Left lung (tissue), 14 donors: ENCODE measurements at places on chromosomes 4 and X. TPM values are rescaled to one million over a fixed set of nuclear protein-coding genes. Genes with fewer than 3 reads are reported as not detected.

The PF4V1 gene
- polyA plus RNA-seq = 0.90 TPM

The ALAS2 gene
- 56.9 TPM for polyA plus RNA-seq

The FAM9C gene
- 0.27 TPM for polyA plus RNA-seq

The BEX5 gene
- polyA plus RNA-seq = 2.8 TPM

DNA sequence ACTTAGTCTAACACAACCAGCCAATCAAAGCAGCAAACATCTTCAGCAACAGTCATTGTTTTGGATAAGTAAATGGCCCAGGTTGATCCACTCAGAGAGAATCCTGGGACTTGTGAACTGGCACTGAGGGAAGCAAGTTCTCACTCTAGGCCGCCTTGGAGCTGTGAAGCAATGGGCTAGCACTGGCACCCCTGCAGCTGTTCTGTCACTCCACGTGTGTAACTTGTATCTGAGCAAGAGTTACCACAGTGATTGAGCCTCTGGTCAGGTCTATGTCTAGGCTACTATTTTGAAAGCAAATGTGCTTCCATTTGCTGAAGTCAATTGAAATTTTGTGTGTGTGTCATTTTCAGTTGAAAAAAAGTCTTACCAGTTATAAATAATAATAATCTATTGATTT is 57.2 kb upstream of the HS3ST1 start:
- no peak for DNase-seq
- no peak overlapping the region for H3K27ac ChIP-seq
- H3K36me3 ChIP-seq = no peaks in the 10 kb centered on the region
- no peak overlapping the region for H3K4me3 ChIP-seq

DNA sequence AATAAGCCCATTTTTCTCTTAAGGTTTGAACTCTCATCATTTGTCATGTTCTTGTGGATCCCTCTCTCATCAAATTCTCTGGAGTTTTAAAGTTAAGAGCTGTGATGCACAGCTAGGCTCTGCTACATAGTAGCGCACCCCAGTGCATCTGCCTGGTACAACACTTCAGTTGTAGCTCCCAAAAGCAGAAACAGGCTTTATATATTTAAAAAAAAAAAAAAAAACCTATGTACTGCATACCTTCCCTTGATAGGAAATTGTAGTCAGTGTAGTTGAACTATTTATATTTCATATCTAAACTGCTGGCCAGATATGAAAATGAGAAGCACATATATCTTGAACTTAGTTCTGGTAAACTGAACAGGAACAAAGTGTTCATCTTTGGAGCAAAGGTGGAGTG is 131.4 kb downstream of the KLHL13 start:
- H3K4me3 ChIP-seq = no peak overlapping the region
- H3K4me1 ChIP-seq = no peaks in the 10 kb centered on the region
- no peak for DNase-seq
- no peak overlapping the region for H3K27ac ChIP-seq

DNA sequence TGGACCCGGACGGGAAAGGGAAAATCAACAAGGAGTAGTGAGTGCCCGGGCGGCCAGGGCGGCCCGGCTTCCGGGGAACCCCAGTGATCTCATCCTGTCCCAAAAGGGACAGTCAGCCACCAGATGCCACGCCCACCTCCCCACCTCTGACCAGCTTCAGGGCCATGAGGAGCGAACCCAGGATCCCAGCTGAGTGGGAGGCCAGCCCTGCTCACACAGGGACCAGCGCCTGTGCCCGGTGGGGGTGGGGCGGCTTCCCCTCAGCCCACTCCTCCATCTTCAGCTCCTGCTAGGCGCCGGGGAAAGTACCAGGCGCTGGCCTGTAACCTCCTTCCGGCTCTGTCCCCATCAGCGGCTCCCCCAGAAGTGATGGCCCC is 6.2 kb downstream of the MYL5 start:
- peak overlapping the region; percentile 27 for H3K4me3 ChIP-seq
- H3K27ac ChIP-seq = peak overlapping the region; percentile 33
- no peak for DNase-seq
- H3K36me3 ChIP-seq = no peaks in the 10 kb centered on the region

GRCh38 chr4:118012142-118012541 is 22.1 kb upstream of the NDST3 start:
- H3K27me3 ChIP-seq = no peaks in the 10 kb centered on the region
- DNase-seq = no peak
- no peak overlapping the region for H3K4me3 ChIP-seq
- no peaks in the 10 kb centered on the region for H3K4me1 ChIP-seq
- H3K27ac ChIP-seq = no peak overlapping the region

GRCh38 chrX:120457766-120458180 is 11.3 kb downstream of the LAMP2 start:
- H3K27ac ChIP-seq = peak overlapping the region; percentile 63
- peaks cover 16% of the 10 kb centered on the region for H3K36me3 ChIP-seq
- no peaks in the 10 kb centered on the region for H3K27me3 ChIP-seq
- H3K4me1 ChIP-seq = no peaks in the 10 kb centered on the region
- H3K4me3 ChIP-seq = no peak overlapping the region
- no peak for DNase-seq

- no peak within 1 kb of the TSS for H3K4me3 ChIP-seq
- H3K36me3 ChIP-seq = peaks cover 18% of the 10 kb centered on the region
- no peaks in the 10 kb centered on the region for H3K27me3 ChIP-seq
- H3K4me1 ChIP-seq = peaks cover 6% of the 10 kb centered on the region
- DNase-seq = no peak
Observed at GRCh38 chrX:281166-281999, at the start of gene PLCXD1. Gene PLCXD1 (plus strand): TSS chrX:281381. CDS start chrX:284188, 2,807 bp downstream.

DNA sequence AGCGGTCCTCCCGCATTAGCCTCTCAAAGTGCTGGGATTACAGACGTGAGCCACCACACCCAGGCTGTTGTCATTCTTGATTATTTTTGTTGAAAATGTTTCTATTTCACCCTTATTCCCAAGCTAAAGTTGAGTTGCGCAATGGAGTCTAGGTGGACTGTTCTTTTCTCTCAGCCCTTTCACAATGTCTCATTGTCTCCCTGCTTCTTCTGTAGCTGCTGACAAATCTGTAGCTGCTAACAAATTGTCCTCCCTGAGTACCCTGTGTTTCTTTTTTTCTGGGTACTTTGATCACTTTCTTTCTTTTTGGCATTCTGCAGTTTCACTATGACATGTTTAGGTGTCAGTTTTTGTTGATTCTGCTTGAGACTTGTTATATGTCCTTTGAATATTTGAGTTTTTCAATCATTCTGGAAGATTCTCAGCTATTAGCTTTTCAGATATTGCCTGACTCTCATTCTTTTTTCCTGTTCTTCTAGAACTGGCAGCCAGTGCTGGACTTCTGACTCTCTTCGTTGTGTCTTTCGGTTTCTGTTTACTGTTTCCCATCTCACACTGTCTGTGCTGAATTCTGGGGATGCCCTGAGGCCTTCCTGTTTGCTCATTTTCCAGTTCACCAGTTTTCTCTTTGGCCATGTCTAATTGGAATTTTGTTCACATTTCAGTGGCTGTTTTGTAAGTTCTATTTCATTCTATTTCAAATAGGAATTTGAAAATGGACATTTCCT is 6.6 kb downstream of the ABCD1 start:
- H3K27me3 ChIP-seq = no peaks in the 10 kb centered on the region
- H3K4me1 ChIP-seq = peaks cover 27% of the 10 kb centered on the region
- H3K36me3 ChIP-seq = peaks cover 8% of the 10 kb centered on the region

- no peaks in the 10 kb centered on the region for H3K36me3 ChIP-seq
- H3K27me3 ChIP-seq = no peaks in the 10 kb centered on the region
- no peak for DNase-seq
- H3K4me3 ChIP-seq = no peak overlapping the region
- H3K4me1 ChIP-seq = no peaks in the 10 kb centered on the region
Observed at GRCh38 chr4:80806472-80806871, 224.0 kb upstream of the BMP3 start.

DNA sequence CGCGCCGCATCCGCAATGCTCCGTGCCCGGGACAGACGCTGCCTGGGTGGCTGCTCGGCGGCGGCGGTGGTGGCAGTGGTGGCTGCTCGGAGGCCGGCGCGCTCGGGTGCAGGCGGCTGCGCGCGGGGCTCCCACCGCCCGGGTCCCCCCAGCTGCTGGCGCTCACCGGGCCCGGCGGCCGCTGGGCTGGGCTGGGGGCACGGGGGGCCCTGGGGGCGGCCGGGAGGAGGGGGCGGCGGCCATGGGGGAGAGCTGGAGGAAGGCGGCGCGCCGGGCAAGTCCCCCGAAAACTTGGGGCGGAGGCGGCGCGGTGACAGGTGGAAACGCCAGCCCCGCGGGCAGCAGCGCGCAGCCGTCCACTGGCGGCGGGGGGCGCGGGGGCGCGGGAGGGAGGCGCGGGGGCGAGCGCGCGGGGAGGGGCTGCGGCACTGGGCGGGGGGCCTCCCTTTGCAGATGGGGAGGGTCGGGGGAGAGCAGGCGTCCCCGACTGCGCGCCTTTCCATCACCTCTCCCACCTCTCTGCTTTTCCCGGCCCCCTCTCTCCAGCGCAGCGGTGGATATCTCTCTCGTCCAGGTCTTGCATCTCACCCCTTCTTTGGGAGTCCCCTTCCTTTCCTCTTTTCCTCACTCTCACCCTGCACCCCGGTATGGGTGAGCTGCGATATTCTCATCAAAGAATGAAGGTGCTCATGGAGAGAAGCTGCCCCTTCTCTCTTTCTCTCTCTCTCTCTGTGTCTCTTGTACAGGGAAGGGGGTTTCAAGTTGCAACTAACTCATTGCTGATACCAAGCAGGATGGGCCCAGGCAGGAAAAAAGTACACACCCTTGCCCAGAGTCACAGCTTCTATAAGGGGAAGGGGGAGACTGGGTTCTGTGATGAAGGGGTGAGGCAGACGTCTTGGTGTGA is 83.7 kb upstream of the DHRSX start:
- no peak for DNase-seq
- no peaks in the 10 kb centered on the region for H3K4me1 ChIP-seq
- H3K36me3 ChIP-seq = no peaks in the 10 kb centered on the region
- peaks cover 57% of the 10 kb centered on the region for H3K27me3 ChIP-seq
- no peak overlapping the region for H3K4me3 ChIP-seq
- H3K27ac ChIP-seq = no peak overlapping the region
